Gastroesophageal sphincter (tissue), 4 donors: ENCODE measurements at places on chromosomes 7 and 10.
A peak's percentile ranks its signal among the peaks of the same experiment; 100 is the strongest.

DNA sequence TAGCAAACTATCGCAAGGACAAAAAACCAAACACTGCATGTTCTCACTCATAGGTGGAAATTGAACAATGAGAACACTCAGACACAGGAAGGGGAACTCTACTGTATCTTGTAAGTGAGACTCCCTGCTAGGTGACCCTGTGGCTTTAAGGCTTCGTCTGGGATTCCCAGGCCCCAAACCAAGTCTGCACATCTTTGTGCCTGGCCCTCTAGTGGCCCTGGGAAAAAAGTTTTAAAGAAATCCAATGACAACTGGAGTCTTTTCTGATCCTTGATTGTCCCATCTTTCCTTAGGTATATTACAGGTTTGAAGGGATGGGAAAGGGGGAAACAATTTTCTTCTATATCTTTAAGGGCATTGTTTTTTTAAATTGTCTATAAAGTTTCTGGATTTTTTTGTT lies 10.6 kb upstream of the LIPM start:
- ATAC-seq, result no peak

GRCh38 chr7:68429411-68430117 lies 1168.7 kb upstream of the AUTS2 start:
- no peak for ATAC-seq

- ATAC-seq, result no peak
These were observed 31.1 kb upstream of the CRHR2 start for GRCh38 chr7:30713392-30713791.

GRCh38 chr10:36163827-36164226 lies 521.7 kb upstream of the FZD8 start:
- no peak for ATAC-seq

DNA sequence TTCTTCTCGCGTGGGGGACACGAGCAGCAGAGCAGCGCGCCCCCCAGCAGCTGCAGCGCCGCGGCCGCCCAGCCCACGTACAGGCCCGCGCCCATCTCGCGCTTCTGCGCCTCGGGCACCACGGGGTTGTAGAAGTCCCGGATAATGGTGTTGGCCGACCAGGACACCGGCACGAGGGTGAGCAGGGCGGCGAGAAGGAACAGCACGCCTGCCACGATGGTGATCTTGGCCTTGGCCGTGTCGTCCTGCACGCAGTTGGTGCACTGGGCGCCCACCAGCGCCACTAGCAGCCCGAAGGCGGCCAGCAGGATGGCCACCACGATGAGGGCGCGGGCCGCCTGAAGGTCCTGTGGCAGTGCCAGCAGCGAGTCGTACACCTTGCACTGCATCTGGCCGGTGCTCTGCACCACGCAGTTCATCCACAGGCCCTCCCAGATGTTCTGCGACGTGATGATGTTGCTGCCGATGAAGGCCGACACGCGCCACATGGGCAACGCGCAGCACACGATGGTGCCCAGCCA lies 529 bp downstream of the CLDN3 start:
- no peak for ATAC-seq

DNA sequence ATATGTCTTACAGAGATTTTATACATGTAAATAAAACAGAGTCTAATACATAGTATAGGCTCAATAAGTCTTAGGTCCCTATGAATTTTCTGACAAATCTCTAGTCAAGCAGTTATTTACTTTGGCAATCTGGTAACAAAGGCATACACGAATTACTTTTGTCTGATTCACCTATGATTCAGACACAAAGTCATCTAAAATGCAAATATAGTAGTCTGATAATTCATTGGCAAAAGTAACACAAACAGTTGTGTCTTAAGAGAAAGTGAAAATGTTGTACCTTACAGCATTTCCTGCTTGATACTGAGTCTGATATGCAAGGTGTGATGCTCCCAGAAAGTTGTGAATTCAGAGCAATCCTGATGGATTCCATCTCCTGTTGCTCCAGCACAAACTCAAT lies 209.4 kb upstream of the PRSS1 start:
- ATAC-seq, result no peak

- no peak for ATAC-seq
These were observed 324.4 kb upstream of the ZNF32 start for GRCh38 chr10:43972976-43973647.

GRCh38 chr7:148507787-148508186 lies 82.8 kb upstream of the C7orf33 start:
- ATAC-seq, result no peak

DNA sequence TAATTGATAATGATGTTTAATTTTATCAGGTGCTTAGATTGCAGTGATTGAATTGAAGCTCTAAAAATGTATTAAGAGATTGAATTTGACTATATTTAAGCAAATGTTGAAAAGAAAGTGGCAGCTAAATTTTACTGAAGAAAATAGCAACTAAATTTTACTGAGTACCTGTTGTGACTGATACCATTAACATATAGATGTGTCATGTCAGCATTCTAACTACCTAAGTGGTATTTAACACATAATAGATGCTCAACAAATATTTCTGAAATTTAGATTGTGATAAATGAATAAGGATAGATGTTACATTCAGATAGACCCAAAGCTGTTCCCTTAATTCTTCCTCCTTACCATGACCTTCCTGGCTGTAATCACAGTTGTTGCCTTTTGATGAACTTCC lies 350.9 kb upstream of the VWC2 start:
- no peak for ATAC-seq

DNA sequence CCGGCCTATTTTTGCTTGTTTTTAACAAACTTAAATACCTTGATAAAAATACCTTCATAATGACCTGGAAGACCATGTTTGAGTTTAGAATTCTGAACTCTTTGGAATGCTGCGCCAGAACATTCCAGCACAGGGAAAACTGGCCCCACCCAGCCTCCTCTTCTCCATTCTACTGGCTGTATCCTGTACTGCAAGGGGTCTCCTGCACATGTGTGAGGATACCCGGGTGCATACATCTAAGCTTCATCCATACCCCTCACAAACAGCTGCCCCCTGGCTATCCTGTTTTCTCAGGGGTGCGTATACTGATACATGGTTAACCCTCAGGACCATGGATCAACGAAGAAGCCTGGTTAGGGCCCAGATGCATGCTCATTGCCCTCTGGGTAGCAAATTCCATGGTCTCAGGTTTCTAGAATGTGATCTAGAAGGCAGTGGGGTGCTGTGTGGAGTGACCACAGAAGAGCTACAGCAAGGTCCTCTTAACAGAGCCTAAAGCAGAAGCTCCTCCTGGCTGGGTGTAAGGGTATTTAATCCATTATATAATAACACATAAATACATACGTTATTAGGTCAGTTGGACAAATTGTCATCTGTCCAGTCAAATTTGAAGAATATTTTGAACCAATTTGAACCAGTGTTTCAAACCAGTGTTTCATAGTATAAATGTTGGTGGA lies 26.1 kb downstream of the HACD1 start:
- ATAC-seq, result no peak

GRCh38 chr7:129084801-129085551 lies 30.1 kb upstream of the TNPO3 start:
- no peak for ATAC-seq

- ATAC-seq, result peak; percentile 98
These were observed at the start of gene TLL2 for GRCh38 chr10:96513698-96514561. Gene TLL2 (minus strand): TSS chr10:96513926. CDS start chr10:96513685, 241 bp downstream.

DNA sequence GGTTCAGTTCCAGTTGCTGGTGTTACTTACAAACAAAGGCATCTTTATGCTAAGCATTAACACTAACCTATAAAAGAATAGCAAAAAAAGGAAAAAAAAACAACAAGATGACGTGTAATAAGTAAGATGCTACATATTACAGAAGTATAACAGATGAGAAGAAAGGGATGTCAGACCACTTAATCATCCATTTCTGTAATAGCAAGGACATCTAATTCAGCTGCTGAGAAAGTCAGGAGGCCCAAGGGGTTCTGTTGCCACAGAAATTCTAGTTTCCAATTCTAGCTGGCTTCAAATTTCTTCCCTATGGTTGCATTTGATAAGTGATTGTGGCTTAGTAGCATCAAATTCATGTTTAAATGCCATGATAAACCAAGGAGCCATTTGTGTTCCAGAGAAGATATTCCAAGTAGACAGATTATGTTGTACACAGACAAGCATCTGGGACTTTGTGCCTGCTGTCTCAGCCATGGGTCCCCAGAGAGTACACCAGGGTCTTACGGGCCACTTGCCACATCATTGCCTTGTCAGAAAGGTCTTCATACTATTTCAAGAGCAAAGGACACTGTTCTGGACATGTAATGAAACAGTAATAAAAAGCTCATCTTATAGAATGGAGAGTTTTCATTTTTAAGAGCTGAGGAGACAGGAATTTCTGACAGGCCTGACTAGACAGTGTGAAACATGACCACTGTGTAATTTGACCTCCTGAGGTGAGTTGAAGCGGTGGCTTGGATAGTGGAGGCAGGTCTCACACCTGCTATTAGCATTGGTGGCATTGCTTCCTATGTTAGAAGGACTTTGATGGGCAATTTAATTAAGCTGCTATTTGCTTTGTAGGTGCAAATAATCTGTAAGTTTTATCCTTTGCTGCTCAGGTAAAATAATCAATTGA lies 4.2 kb upstream of the ASB4 start:
- ATAC-seq, result no peak

DNA sequence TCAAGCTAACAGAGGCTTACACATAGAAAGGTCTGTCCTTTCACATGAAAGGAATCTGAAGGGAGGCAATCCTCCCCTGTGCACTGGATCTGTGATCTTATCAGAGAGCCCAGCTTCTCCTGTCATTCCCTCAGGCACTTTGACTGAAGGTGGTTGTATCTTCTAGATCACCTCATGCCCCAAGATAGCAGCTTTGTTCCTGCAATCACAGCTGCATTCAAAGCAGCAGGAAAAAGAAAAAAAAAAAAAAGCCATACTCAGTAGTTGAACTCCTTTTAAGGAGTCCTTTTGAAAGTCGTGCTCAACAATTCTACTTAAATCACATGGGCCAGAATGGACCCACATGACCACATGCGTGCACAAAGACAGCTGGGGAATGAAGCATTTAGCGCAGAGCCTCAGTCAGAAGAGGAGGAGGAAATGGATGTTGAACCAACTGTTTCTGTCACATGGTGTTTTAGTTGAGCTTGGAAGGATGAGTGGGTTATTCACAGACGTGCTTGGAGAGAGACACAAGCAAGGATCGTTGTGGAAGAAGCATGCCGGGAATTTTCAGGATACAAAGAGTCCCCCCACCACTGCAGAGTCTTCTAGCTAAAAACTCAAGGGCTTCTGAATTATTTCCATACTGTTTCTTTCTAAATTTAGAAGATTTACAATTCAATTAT lies 13.0 kb upstream of the PFKP start:
- ATAC-seq, result peak; percentile 26

GRCh38 chr7:83798489-83798888 lies 149.6 kb upstream of the SEMA3E start:
- ATAC-seq, result no peak

GRCh38 chr10:13820119-13820963 lies 233.6 kb downstream of the PRPF18 start:
- peak; percentile 12 for ATAC-seq

GRCh38 chr10:1736972-1737221 lies 428 bp downstream of the ADARB2 start:
- no peak for ATAC-seq

GRCh38 chr7:24713039-24713793 lies 44.0 kb downstream of the GSDME start:
- ATAC-seq, result no peak

GRCh38 chr7:3639253-3639652 lies 338.2 kb downstream of the SDK1 start:
- ATAC-seq, result no peak

- ATAC-seq, result no peak
These were observed 99.8 kb downstream of the GSAP start for GRCh38 chr7:77316219-77316978.

DNA sequence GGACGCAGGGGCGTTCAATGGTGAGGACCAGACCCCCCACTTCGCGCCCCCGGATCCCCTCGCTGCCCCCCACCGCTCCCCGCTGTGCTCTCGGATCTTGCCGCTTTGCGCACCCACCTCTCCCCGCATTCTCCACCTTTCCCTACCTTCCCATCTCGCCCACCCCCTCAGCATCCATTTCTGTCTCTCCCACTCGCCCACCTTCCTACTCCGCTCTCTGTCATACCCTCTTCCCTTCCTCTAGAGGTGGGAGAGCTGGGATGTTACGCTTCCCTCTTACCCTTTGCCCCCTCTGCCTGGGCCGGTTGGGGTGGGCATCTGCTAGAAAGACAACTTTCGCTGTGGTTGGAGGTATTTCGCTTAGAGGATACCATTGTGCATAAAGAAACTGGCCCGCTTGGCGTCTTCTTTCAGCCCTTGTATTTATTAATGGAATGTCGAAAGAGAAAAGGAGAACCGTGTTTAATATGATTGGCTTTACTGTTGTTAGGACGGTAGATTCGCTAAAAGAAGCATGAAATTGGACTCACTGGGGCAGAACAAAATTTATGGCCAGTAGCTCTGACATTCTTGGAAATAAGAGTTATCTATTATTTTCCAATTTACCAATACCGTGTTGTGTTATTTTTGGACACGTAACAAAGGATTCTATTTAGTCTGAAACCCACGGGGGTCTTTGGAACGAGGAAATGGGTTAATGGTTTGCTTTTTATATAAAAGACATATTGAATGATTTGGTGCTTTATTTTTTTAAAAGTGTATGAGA lies 873 bp downstream of the PRKAR2B start:
- no peak for ATAC-seq

DNA sequence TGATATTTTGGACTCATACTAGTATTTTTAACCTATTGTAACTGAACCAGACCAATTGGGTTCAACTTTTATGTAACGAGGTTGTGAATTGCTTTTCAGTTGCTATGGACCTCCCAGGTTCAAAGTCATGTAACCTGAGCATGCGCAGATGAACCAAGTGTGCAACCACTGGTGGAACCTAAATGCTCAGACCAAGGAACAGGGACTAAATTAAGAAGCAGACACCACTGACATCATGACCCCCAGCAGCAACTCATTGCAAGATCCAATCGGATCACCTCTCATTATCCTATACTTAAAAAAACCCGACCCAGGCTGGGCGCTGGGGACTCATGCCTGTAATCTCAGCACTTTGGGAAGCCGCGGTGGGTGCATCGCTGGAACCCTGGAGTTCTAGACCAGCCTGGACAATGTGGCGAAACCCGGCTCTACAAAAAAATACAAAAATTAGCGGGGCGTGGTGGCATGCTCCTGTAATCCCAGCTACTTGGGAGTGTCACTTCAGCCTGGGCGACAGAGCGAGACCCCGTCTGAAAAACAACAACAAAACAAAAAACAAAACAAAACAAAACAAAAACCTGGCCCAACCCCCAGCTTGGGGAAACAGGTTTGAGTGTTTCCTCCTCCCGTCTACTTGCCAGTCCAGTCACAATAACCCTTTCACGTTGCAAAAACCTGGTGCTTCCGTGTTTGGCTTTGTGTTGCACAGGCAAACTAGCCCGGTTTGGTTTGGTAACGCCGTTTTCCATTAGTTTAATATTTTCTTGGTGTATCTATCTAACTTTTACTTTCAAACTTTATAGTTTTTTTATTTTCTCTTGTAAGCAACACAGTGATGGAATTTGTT lies 11.3 kb upstream of the ZNF518A start:
- no peak for ATAC-seq

GRCh38 chr7:42074076-42074475 lies 162.9 kb downstream of the GLI3 start:
- no peak for ATAC-seq
